ENCODE measurements at places on chromosomes 1 and 21.

GRCh38 chr1:178689769-178690168 lies 35.3 kb upstream of the RALGPS2 start:
- no peak for DNase-seq

- no peak for DNase-seq
Observed at GRCh38 chr1:99228153-99228552, 36.1 kb upstream of the PLPPR4 start.

GRCh38 chr1:160030657-160031364 lies 979 bp downstream of the PIGM start:
- peak; percentile 22 for DNase-seq

- no peak for DNase-seq
Observed at GRCh38 chr1:28642056-28642846, 616 bp downstream of the TAF12 start.

DNA sequence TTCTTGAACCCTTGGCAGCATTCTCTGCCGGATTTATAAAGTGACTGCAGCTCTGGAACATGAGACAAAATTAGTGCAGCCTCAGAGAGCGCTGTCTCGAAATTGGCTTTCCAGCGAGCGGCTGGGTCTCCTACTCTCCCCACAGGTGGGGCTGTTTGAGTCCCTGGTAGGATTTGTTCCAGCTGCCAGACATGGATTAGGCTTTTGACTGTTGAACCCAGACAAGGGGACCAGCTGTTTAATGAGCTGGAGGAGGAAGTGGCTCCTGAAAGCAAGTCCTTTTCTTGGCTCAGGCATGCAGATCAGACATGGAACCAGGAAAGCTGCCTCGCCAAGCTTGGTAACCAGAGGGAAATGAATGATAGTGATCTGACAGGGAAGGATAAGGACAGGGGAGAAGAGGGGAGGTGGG lies 69.6 kb downstream of the UBIAD1 start:
- DNase-seq = no peak

- no peak for DNase-seq
Observed at GRCh38 chr1:88168126-88168525, 515.9 kb upstream of the PKN2 start.

GRCh38 chr1:167756730-167757405 lies 35.1 kb downstream of the MPZL1 start:
- no peak for DNase-seq

DNA sequence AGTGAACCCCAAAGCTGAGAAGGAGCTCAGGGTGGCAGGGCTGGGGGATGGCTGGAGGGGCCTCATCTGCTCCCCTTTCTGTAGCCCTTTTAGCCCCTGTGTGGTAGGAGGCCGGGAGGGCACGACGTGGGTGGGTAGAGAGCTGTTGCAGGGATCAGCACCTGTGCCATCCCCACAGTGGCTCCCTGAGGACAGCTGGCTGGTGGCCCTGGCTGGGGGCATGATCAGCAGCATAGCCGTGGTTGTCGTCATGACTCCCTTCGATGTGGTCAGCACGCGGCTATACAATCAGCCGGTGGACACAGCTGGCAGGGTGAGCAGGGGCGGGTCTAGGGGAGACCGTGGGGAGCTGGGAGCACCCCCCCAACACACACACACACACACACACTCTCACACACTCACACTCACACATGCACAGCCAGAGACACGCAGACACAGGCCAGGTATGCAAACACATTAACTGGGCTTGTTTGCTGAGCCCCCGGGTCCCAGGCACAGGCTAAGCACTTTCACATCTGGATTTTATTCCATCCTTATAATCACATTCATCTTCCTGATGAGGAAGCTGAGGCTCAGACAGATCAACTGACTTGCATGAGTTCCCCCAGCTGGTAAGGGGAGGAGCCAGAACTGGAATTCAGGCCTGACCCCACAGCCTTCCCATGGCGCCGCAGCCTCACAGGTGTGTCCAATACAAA lies 2.5 kb downstream of the SLC25A34 start:
- DNase-seq = no peak

GRCh38 chr1:84687714-84688462 lies 2.4 kb downstream of the SSX2IP start:
- DNase-seq = peak; percentile 20

DNA sequence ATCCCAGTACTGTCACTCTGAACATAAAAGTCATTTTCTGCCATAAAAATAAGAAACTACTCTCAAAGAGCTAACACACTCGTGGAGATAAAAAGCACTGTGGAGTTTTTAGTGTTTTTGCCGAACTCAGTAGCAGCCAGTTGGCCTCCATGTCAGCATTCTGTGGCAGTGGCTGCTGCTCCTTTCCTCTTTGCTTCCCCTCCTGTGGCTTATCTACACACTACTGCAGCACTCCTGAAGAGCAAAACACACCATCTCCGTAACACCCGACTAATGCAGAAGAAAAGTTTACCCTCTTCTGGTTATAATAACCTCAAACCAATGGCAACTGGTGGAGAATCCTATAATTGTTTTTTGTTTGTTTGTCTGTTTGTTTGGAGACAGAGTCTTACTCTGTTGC lies 44.9 kb downstream of the RAB3GAP2 start:
- DNase-seq = no peak

- DNase-seq = no peak
Observed at GRCh38 chr1:67957066-67957465, 93.4 kb downstream of the DIRAS3 start.

- no peak for DNase-seq
Observed at GRCh38 chr1:161378014-161378413, 10.3 kb upstream of the CFAP126 start.

DNA sequence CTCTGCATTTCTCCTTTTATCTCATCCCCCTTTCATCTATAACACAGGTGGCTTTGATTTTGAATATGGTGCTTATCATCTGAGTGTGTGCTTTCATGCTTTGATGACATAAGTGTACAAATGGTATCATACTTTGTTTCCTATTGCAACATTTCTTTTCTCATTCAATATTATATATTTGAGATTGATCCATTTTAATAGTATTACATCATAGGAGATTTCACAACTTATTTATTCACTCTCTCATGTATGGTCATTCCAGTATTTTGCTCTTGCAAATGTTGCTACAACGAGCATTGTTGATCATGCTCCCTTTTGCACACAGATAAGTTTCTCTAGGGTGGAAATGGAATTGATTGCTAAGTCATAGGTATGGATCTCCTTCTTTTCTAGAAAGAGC lies 302.8 kb downstream of the KIF26B start:
- no peak for DNase-seq

GRCh38 chr21:33374450-33375096 lies 28.6 kb upstream of the IFNGR2 start:
- peak; percentile 49 for DNase-seq

GRCh38 chr1:110888049-110888448 lies 15.1 kb downstream of the CD53 start:
- DNase-seq = no peak

- no peak for DNase-seq
Observed at GRCh38 chr1:231887866-231888265, 261.3 kb downstream of the DISC1 start.

DNA sequence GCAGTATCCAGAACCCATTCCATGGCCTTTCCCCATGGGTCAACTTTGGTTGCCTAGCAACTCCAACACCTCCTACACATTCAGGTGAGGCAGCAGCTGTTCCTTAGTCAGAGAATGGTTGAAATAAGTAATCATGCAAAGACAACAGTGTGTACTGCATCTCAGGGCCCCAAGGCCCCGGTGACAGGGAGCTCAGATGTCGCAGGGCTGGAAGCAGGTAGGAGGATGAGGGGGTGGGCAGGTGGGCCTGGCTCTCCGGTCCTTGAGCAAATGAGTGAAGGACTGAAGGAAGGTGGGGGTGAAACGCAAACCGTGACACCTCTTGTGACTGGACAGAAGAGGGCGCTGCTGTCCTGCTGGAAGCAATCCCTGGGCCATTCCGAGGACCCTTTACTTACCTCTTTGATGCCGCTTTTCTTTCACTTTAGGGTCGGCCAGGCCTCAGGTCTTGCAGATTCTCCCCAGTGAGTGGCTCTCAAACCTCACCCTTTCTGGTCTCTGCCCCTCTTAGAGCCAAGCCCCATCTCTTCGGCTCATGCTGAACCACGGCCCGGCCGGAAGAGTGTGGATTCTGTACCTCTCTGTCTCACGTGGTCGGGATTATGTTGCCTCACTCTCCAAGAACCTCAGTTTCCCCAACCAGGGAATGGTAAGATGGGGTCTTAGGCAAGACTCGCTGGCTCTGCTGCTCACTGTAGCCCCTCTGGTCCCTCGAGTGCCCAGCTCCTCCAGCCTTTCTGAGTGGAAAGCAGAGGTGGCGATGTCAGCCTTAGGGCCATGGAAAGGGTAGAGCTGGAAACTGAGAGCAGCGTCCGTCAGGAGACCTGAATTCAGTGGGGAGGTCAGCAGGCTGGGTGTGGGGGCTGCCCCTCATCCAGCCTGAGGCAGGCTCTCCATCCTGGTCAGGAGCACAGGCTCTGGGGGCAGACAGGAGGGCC lies 5.6 kb upstream of the KCNA10 start:
- DNase-seq = peak; percentile 51

- peak; percentile 51 for DNase-seq
Observed at GRCh38 chr1:25066256-25066655, 136.2 kb upstream of the RUNX3 start.

GRCh38 chr1:98781906-98782305 lies 120.4 kb downstream of the SNX7 start:
- no peak for DNase-seq

GRCh38 chr1:68112835-68113243 lies 62.4 kb upstream of the DIRAS3 start:
- DNase-seq = peak; percentile 46

DNA sequence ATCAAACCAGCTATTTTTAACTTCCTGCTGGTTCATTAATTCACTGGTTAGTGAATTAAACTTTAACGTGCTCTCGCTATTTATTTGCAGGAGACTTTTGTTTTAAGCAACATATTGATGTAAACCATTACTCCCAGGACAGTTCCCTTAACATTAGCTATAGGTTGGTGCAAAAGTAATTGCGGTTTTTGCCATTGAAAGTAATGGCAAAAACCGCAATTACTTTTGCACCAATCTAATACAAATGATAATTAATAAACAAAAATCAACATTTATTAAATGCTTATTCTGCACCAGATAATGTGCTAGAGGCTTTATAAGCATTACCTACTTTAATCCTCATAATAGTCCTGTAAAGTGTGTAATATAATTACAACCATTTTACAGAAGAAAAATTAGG lies 176.5 kb downstream of the NPHP4 start:
- no peak for DNase-seq

GRCh38 chr1:185244015-185244747 lies 72.9 kb downstream of the IVNS1ABP start:
- peak; percentile 24 for DNase-seq

GRCh38 chr1:154943649-154944400 lies 7.3 kb upstream of the PMVK start:
- DNase-seq = peak; percentile 62

DNA sequence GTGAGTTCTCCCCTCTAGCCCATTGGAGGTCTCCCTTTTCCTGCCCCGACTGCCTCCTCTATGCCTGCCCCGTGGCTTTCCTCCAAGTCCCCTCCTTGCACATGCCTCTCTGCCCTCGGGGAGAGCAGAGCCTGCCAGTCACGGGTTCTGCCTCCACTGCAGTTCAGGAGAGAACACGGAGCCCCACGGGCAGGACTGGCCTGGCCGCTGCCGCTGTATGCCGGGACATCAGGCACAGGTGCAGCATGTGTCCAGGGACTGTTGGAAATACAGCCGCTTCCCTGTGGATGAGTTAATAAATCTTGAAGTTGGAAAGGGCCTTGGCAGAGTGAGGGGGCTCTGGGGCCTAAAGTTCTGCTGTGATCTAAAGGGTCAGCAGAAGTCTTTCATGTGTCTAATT lies 676.6 kb downstream of the MATN1 start:
- DNase-seq = no peak

DNA sequence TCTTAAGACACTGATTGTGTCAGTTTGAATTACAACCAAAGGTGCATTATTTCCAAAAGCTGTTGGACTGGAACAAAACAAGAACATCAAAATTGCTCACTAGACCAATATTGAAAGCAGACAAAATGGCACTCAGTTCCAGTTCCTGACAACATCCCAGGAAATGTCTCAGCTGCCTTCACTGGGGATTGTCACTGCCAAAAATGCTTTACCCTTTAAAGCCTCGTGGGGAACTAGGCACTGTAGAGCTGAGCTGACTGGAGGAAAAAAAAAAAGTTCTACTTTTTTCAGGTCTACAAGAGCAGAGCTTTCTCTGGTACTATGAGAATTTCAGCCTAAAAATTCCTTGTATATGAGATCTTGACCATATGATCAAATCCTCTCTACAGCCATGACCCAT lies 21.9 kb downstream of the GPR52 start:
- DNase-seq = no peak

- DNase-seq = no peak
Observed at GRCh38 chr21:36288651-36289243, 31.2 kb upstream of the MORC3 start.

- DNase-seq = peak; percentile 13
Observed at GRCh38 chr1:20992322-20993056, 184.2 kb downstream of the EIF4G3 start.

DNA sequence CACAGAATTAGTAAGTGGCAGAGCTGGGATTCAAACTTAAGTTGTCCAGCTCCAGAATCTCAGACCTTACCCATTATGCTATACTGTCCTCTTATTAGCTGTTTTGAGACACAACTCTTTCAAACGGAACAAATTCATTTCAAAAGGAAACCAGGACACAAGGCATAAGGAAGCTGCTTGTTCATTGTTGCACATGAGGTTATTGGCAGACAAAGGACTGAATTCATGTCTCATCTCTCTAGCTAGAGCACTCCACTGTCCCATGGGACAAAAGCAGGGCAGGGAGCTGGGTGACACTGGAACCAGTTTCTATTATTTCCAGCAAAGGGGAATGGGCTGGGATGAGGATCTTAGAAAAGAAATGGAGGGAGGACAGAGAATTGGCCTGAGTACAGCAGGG lies 26.4 kb downstream of the CHI3L2 start:
- DNase-seq = no peak

DNA sequence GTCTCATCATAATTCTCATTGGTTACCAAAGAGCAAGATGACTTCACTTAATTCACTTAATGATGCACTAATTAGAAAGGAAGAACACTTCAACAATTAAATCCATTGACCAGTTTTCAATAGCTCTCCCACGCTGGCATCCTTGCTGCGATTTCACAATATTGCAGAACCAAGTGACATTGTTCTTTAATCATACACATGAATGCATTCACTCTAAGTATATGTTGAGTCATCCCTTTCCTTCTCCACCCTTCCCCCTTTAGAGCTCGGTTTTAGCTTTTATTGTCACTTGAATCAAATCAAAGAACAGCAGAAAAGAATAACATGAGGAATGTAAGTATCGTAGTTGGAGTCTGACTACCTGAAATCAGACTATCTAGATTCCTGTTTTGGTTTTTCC lies 233.6 kb upstream of the FMN2 start:
- no peak for DNase-seq

- DNase-seq = no peak
Observed at GRCh38 chr21:45152265-45152746, 77.9 kb downstream of the ADARB1 start.

GRCh38 chr1:52662645-52663313 lies 29.8 kb downstream of the SHISAL2A start:
- peak; percentile 32 for DNase-seq

Data from AG20443 (cell line).